Fibroblast of mammary gland (primary cell): ENCODE measurements at places on chromosomes 5 and 9.

- DNase-seq: no peak
Measured at GRCh38 chr5:2718115-2718514, 33.4 kb downstream of the IRX2 start.

DNA sequence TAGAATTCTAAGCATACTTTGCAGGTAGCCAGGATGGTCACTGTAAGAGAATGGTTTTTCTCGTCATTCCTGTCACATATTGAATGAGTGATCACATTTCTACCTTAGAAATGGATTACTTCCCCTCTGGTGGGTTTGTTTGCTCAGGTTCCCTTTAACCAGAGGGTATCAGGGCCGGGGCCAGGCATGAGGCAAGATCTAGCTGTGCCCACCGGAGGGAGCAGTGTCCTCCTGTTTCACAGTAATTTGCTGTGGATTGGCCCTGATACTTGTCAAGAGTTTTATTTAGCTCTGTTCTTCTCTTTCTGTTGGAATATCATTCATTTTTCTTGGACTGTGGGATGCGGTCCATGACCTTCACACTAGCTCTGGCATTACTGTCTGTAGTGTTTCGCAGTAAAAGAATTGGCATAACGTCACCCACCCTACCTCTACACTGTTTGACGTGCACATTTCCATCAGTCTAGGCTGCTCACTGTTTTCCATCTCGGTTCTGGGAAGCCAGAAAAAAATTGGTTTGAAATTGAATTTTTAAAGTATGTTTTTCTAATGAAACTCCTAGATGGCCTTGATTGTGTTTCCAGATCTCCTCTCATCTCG, 42.4 kb upstream of the ZBED3 start:
- peak; percentile 39 for DNase-seq

GRCh38 chr5:103174147-103174546, 54.0 kb downstream of the PPIP5K2 start:
- no peak for DNase-seq

GRCh38 chr5:72386639-72387038, 66.5 kb downstream of the PTCD2 start:
- DNase-seq: no peak
